ENCODE measurements at places on chromosomes 3 and 15. TPM values are rescaled to one million over a fixed set of nuclear protein-coding genes. Genes with fewer than 3 reads are reported as not detected.

The GASK1A gene
- total RNA-seq, result not detected

The C3orf52 gene
- total RNA-seq, result 3.8 TPM

The IL5RA gene
- total RNA-seq, result not detected

The KIF15 gene
- total RNA-seq, result 0.92 TPM

The GOLGA6D gene
- total RNA-seq, result not detected

The SLC9C1 gene
- not detected for total RNA-seq

The GCNT3 gene
- 5.5 TPM for total RNA-seq

The CYP8B1 gene
- not detected for total RNA-seq

The GPR160 gene
- total RNA-seq, result 7.9 TPM

The ACAD11 gene
- 13.2 TPM for total RNA-seq

The POPDC2 gene
- total RNA-seq, result 1.3 TPM

The LIPC gene
- 0.12 TPM for total RNA-seq

The ALDH1L1 gene
- not detected for total RNA-seq

The ABHD17C gene
- total RNA-seq, result 7.3 TPM

The LSM3 gene
- 11.2 TPM for total RNA-seq

The TEX55 gene
- total RNA-seq, result not detected

The PLSCR2 gene
- not detected for total RNA-seq

The SPINK8 gene
- not detected for total RNA-seq

The TRIM71 gene
- not detected for total RNA-seq

The PTPRG gene
- 30.5 TPM for total RNA-seq
